ENCODE measurements at places on chromosomes 11 and 22.

DNA sequence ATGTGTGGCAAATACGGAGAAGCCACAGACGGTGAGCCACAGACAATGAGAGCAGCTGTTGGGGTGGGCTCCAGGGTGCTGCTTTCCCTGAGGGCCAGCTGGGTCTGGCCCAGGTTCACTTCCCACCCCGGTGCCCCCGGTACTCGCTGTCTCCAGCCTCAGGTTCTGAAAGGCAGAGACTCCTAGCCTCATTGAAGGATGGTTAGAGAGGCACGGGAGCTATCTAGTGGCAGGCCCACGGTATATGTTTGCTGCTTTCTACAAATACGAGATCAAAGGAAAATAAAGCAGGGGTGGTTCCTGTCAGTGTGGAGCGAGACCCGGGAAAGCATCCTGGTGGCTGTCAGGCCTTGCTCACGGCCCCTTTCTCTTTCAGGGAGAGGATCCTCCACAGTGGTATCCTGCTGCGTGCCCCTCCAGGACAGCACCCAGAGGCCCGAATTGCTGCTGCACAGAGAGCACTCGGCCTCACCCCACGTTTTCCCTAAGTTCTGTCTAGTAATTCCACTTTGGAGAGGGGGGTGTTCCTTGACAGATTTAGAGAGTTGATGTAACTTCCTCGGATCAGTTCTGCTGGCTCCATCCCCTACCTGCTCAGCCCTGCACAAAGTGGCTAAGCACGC, 3.0 kb downstream of the TMEM80 start:
- DNase-seq, result no peak

DNA sequence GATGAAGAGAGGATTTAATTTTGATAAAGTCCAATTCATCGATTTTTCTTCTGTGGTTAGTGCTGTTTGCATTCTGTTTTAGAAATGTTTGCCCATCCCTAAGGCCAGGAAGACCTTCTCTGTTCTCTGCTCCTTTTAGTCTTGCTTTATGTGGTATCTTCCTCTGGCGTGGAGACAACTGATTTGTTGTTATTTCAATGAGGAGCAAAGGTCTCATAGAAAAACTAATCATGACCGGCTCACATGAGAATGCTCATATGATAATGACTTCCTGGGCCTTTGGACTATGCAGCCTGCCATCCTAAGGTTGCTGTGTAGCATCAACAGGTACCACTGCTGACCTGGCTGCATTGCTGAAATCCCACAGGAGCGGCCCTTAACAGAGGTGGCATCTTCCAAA, 19.8 kb downstream of the SCGB1A1 start:
- no peak for DNase-seq

- DNase-seq, result no peak
Observed at GRCh38 chr11:1908618-1909017, 10.9 kb upstream of the TNNT3 start.

GRCh38 chr22:38748487-38749136, 7.2 kb downstream of the SUN2 start:
- no peak for DNase-seq

DNA sequence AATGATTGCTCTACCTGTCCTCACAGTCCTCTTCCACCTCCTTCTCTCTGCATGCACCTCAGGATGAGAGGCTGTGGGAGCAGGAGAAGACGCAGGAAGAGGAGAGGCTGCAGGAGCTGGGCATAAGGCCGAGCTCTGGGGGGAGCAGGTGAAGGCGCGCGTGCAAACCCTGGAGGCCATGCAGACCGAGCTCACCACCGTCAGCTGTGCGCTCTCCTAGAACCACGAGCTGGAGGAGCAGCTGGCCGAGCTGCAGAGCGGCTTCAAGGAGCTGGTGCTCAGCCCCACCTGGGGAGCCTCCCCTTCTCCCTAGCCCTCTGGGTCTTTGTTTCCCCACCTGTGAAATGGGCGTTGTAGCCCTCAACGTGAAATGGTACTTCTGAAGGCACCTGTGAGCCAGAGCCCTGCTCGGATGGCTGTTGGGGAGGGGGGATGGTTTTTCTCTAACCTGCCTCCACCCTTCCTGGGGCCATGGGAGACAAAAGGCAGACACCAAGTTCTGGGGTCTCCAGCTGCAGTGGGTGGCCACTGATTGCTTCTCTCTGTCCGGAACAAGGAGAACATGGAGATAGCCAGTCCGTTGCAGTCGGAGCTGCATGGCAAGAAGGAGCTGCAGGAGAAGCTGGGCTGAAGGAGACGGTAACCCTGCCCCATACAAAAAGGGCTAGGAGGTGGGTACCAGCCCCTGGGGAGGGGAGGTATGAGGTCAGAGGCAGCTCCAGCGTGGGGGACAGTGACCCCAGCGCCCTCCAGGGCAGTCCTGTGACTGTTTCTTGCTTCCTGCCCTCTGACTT, 65.2 kb upstream of the A4GALT start:
- DNase-seq, result no peak

DNA sequence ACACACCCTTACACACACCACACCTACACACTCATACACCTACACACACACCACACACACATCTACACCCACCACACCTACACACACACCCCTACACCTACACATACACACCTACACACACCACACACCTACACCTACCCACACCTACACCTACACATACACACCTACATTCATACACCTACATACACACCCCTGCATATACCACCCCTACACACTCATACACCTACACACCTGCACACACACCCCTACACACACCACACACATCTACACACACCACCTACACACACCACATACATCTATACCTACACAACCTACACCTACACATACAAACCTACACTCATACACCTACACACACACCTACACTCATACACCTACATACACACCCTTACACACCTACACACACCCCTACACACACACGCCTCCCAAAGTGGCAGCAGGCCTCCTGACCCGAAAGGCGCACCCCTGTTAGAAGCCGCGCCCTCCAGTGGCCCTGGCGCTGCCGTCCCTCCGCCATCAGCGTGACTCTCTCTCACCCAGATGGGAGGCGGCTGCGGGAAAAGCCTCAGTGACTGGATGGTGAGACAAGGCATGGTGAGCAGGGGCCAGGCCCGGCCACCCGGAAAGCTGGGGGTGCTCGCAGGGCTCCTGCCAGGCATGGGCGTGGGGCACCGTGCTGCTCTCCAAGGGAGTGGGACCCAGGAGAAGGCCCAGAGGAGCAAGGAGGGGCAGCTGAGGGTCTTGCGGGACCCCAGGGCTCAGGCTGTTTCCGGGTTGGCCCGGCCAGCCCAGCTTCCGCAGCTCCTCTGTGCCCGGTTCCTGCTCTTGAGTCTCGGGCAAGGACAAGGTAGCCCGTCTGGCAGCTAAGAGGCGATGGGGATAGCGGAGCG, 37.0 kb upstream of the HMOX1 start:
- DNase-seq, result no peak

DNA sequence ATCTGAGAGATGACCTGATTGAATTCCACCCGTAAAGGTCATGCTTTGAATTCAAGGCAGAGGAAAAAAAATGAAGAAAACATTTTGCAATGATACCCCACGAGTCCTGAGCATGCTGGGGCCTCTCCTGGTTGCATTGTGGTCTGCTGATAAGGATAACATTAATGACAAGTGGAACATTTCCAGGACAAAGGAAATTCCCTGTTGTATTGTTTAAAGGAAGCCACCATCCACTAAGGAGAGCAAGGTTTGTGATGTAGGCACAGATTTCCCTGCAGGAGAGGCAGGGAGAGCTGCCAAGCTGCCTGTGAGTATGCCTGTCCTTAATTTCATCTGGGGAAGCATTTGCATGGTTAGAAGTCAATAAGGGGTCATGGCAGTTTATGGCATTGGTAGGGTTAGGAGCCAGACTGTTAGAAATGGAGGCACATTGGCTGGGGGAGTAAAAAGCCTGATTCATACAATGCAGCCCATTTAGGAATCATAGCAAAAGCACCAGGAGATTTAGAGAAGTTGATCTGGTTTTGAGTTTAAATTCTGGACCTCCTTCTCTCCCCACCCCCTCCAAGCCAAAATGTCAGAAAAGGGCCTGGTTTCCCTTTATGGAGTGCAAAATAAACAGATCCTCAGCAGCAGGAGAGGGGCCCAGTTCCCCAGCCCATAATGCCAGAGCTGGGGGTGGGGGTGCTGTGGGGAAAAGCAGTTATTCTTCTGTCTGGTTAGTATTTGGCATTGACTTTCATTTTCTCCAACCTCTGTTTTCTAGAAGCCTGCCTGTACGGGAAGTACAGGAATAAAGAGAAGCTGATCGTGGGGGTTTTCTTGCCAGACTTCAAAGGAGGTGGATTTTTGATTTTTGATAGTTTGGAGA, 22.1 kb downstream of the FLI1 start:
- DNase-seq, result no peak

DNA sequence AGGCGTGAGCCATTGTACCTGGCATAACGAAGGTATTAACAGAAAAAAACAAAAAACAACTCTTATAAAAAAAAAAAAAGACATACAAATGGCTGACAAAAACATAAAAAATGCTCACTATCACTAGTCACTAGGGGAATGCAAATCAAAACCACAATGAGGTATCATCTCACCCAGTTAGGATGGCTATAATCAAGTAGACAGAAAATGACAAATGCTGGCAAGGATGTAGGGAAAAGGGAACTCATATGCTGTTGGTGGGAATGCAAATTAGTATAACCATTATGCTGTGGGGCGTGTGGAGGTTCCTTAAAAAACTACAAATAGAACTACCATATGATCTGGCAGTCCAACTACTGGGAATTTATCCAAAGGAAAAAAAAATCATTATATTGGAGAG, 17.0 kb downstream of the THY1 start:
- no peak for DNase-seq

GRCh38 chr22:30600921-30601320, 6.1 kb upstream of the TCN2 start:
- DNase-seq, result no peak

GRCh38 chr22:46117206-46118199, 32.8 kb upstream of the PPARA start:
- no peak for DNase-seq

GRCh38 chr11:27718346-27718862, 18.1 kb upstream of the BDNF start:
- DNase-seq, result no peak

GRCh38 chr11:119618208-119618909, 110.6 kb downstream of the NECTIN1 start:
- no peak for DNase-seq

DNA sequence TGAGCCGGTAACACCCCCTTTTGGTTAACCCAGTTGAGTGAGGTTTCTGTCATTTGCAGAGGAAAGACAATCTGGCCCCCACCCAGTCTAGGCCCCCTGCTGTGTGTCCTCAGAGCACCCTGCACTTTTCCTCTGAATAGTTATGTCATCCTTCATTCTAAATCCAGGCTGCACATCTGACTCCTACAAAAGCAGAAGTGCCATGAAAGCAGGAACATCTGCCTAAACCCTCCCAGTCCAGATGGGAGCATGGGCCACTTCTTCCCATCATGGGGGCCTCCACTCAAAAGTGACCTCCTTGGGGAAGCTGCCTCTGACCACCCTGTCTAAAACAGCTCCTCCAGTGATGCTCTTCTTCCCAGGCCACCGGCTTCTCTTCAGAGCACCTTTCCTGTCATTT, 53.7 kb upstream of the HMGXB4 start:
- DNase-seq, result no peak

GRCh38 chr11:92226331-92227229, 2.0 kb downstream of the FAT3 start:
- DNase-seq, result no peak

- DNase-seq, result no peak
Observed at GRCh38 chr11:123166071-123166559, 28.9 kb downstream of the CLMP start.

- no peak for DNase-seq
Observed at GRCh38 chr11:92886243-92886905, 83.1 kb upstream of the MTNR1B start.
